ENCODE measurements at places on chromosomes 13 and 19.

DNA sequence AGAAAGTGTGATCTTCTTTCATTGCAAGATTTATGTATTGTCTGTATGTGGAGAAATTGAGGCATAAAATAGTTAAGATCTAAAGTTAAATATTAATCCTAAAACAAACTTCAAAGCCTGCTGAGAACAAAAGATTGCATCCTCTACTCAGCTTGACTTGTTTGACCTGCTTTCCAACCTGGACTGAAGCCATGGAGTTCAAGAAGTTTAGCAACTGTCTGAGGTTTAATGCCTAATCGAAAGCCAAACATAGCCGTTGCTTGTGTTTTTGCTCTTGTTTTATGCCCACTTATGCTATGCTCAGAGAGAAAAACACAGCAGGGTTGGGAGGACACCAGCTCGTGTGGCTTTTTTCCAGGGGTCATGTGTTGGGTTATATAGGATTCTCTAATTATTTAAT is 135.6 kb downstream of the NUFIP1 start:
- no peak for DNase-seq

DNA sequence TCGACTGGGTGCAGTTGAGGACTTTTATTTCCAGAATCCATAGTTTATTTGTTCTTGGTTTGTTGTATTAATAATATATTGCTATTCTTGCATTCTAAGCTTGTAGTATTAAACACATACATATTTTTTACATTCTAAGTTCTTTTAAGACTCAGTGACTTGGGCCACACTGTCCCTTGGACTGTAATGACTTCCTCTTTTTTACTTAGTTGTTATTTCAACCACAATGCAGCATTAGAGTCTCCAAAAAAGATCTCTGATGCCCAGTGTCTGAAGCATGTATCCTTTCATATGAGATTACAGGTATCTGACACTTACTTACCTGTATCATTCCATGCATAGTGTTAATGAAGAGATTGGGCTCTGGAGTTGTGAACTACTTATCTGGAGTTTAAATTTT is 864.9 kb upstream of the PCDH20 start:
- no peak for DNase-seq

DNA sequence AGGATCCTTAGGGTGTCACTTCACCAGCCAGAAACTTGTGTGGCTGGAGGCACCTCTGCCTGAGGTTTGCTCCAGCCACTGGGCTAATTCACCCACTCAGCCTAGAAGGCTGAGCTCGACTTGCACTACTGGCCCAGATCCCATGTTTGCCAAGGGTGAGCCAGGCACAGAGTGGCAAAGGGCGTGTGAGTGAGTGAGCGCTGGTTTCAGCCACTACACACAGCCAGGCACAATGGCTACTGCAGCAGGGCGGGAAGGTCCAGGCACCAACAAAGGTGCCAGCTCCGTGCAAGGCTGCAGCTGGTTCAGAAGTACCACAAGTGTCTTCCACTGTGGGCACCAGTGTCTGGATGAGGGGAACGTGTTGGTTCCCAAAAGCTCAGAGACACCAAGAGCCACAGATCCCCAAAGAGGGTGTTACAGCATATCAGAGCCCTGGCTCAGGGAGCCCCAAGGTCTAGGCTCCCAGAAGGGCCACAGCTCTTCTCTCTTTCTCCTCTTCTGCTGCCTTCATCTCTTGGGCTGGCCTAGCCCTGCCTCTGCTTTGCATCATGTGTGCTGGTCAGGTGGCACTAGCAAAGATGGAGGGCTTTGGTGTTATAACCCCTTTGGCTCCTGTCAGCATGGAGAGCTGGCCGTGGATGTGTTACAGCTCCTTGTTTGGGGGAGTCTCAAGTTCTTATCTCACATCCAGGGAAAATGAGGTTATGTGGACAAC is 736.3 kb upstream of the KLHL1 start:
- DNase-seq: no peak

DNA sequence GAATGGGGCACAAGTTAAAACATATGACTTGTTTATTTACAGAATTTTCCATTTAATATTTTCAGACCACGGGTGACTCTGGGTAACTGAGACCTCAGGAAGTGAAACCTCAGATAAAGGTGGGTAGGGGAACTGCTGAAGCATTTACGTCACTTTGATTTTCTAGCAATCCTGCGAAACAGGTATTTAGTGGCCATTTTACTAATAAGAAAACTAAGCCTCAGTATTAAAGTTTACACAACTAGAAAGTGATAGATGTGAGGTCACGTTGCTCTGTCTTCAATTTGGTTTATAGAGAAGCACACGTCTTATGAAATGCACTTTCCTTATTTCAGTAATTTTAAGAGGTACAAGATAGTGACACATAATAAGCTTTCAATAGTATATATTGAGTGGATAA is 402.8 kb downstream of the FGF9 start:
- DNase-seq: no peak

DNA sequence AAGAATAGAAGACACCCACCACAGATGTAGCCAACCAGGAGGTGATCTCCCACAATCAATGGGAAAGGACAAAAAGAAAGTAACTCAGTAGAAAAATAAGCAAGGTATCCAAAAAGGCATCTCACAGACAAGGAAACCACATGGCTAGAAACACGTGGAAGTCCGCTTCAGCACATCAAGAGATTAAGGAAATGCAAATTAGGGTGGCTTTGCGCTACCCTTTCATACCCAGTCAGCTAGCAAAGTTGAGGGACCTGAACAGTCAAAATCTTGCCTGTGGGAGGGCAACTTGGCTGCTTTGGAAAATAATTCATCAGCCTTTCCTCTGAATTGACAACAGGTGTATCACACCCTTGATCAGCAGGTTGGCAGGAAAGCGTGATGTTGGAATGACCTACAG is 11.6 kb upstream of the UQCR11 start:
- DNase-seq: no peak

GRCh38 chr13:50426927-50427326 is 411.7 kb downstream of the KCNRG start:
- DNase-seq: no peak

GRCh38 chr19:2171349-2172145 is 7.8 kb downstream of the DOT1L start:
- DNase-seq: no peak

DNA sequence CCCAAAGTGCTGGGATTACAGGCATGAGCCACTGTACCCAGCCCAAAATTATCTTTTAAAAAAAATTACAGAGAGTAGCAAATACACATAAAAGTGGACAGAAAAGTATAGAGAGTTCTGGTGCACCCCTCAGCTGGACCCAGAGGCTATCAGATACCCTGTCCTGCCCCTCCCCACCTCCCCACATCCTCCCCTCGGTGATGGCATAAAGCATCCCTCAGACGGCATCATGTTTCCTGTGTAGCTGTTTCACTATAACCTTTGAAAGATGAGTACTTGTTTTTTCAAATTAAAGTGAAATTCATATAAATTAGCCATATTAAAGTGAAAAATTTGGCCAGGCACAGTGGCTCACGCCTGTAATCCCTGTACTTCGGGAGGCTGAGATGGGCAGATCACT is 20.1 kb downstream of the SLC27A1 start:
- DNase-seq: no peak

DNA sequence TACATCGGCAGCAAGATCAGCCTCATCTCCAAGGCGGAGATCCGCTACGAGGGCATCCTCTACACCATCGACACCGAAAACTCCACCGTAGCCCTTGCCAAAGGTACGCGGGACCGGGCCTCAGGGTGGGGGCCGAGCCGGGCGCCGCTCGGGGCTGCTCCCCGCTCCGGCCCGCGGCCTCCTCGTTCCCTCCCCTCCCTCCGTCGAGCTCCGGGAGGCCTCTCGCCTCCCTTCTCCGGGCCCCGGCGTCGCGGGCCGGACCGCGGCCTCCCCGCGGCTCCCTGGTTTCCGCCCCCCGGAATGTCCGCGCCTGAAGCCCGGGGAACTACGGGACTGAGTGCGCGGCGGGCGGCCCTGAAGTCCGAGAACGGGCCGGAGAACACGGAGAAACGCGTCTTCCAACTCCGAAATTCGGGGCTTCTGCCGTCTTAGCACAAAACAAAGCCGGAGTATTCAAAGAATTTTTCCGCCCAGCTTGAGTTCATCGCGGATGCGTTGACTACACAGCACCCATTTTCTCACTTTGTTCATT is 423 bp downstream of the LSM14A start:
- peak; percentile 42 for DNase-seq

- no peak for DNase-seq
These were observed 184.4 kb downstream of the NALCN start for GRCh38 chr13:101231751-101232428.

GRCh38 chr13:74015137-74015536 is 119.1 kb downstream of the KLF12 start:
- DNase-seq: no peak

DNA sequence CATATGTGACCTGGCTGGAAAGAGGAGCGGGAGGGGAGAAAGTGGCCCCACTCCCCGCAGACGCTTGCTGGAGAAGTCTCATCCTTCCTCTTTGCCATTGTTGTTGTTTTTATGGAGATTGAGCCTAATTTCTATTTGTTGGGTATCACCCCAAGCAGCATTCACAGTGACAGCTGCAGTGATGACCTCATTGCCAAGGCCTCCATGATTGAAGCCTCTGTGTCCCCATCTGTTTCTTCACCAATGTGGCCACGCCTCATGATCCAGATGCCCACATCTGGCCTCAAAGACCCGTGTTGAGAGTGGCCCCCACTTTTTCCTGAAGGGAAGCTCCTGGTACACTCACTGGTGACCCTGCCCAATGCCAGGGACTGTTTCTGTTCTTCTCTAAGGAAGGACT is 154.2 kb downstream of the SLC7A1 start:
- DNase-seq: no peak

GRCh38 chr19:37346091-37346490 is 24.8 kb upstream of the ZNF527 start:
- DNase-seq: no peak

GRCh38 chr13:80055847-80056246 is 285.1 kb downstream of the SPRY2 start:
- DNase-seq: peak; percentile 73

DNA sequence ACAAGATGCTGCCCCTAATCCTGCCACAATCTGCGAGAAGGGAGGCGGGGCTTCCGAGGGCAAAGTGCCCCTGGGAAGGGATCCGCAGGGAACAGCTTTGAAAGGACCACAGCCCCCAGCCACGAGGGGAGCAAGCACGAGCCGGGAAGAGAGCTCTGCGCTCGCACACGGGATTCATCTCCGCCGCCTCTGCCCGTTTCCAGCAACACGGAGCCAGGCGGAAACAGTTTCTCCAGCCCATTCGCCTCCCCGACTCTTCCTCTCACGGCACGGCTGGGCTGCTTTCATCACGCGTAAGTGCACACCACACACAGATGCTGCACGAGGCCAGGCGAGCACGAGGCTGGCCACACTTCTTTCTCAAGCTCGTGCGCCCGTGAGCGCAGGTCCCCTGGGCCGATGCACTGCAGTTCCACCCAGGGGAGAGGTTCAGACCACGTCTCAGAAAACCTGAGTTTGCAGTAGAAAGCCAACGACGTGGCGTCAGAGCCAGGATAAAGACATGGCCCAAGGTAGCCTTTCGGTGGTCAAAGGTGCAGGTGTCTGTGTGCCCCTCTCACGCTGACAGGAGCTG is 33.6 kb downstream of the NAXD start:
- DNase-seq: no peak

GRCh38 chr13:80547885-80548825 is 207.2 kb upstream of the SPRY2 start:
- no peak for DNase-seq

Data from pons (tissue), 1 donor.